Effector CD4-positive, alpha-beta T cell (primary cell): ENCODE measurements at places on chromosomes 2 and 18.

- no peak for DNase-seq
These were observed 37.6 kb downstream of the SFXN5 start for GRCh38 chr2:73033766-73034381.

DNA sequence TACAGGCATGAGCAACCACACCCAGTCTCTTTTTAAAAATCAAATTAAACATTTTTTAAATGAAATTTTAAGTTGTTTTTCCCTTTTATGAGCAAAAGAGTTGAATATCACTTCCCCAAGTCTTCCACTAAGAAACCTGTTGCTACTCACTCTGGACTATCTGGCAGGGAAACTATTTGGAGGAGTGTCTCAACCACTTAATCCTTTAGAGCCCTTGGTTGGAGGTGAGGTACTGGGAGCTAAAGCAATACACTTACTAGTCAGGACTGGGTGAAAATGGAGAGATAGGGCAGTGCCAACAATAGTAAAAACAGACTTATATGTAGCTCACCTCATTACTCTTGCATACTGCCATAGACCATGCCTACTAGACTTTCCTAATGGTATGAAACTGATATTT lies 135.5 kb downstream of the RND3 start:
- DNase-seq: no peak

GRCh38 chr2:12910431-12910830 lies 193.7 kb downstream of the TRIB2 start:
- DNase-seq: no peak

- no peak for DNase-seq
These were observed 43.6 kb downstream of the SETBP1 start for GRCh38 chr18:44724105-44724778.

DNA sequence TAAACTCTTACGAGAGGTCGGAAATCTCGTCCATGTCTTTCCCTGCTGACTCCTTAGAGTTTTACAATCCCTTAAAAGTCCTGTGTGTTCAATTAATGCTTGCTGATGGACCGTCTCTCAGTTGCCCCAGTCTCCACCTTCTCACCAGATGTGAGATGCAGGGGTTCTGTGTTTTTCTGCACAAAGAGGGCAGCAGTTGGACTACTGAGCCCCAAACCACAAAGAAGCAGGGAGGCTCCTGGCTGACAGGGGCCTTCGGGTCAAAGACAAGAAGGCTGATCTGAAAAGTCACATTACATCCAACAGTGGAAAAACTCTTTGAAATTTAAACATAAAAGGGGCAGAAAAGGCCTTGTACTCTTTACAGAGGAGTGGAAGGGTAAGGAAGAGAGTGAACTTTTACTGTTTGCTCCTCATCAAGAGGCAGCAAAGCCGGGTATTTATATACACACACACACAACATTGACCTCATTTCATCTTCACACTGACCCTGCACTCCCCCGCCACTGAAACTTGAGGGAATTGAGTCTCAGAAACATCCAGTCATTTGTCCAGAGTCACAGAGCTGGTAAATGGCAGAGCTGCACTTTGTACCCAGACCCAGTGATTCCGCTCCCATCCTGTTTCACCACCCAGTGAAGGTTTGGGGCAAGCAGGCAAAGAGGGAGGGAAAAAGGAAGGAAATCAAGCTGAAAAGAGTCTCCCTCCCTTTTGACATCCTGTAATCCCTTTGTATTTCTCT lies 23.7 kb downstream of the MRPL33 start:
- no peak for DNase-seq
